IPS-NIHi11 (cell line): ENCODE measurements at places on chromosomes 2 and 18.

DNA sequence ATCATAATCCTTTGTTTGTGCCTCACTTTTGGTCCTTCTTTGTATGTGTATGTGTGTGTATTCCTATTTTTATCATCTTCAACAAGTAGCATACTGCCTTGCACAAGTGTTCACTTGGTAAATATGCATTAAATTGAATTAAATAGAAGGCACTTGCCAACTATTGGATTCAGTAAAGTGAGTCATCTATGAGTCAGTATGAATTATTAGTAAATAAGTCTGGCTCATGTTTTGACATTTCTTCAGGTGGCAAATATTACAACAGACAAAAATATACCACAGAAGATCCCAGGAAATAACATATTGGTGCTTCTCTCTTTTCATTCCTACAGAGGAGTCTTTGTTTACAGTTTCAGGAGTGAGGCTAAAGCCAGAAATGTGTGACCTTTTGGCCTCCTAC, 84.1 kb downstream of the CDK15 start:
- DNase-seq = no peak

GRCh38 chr2:17804358-17804757, 11.9 kb upstream of the MSGN1 start:
- no peak for DNase-seq

- no peak for DNase-seq
These were observed 5.0 kb downstream of the LIMS2 start for GRCh38 chr2:127670055-127670956.

GRCh38 chr2:120809151-120809550, 73.5 kb downstream of the GLI2 start:
- DNase-seq = no peak

GRCh38 chr2:240210198-240210965, 69.9 kb upstream of the OTOS start:
- DNase-seq = no peak

DNA sequence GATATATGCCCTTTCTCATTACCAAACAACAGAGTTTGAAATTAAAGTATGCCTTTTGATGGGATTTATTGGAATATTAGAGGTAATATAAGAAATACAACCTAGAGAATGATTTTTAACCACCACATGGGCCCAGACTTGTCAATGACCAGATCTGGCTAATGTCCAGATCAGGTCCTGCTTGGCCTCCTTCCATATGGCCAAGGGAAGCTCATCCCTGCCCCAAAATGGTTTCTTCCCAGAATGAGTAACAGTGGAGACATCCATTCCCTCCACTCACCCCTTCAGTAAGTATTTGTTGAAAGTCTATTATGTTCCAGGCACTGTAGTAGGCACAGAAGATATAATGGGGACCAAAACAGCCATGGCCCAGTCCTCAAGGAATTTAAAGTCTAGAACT, 54.9 kb downstream of the ANTXR1 start:
- no peak for DNase-seq

DNA sequence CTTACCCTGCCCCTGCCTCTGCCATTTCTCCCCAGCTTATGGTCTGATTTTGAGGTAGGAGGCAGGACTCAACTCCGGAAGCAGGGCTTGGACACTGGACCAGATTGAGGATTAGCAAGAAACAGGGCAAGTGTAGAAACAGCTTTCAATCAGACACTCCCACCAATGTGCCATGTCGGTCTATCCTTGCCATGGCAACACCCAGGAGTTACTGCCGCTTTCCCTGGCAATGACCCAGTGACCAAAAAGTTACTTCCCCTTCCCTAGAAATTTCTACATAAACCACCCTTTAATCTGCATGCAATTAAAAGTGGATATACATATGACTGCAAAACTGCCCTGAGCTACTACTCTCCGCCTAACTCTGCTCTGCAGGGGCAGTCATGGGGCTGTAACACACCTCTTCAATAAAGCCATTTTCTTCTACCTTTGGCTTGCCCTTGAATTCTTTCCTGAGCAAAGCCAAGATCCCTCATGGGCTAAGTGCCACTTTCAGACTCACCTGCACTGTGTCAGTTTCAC, 156.7 kb downstream of the LPIN1 start:
- no peak for DNase-seq
